ENCODE measurements at places on chromosomes 7 and 10.
A peak's percentile ranks its signal among the peaks of the same experiment; 100 is the strongest.

- peak; percentile 20 for DNase-seq
Observed at GRCh38 chr10:110326351-110327032, 21.8 kb upstream of the SMNDC1 start.

- DNase-seq, result no peak
Observed at GRCh38 chr7:104179178-104179577, 28.6 kb downstream of the ORC5 start.

- DNase-seq, result no peak
Observed at GRCh38 chr10:74669210-74669609, 157.2 kb upstream of the KAT6B start.

DNA sequence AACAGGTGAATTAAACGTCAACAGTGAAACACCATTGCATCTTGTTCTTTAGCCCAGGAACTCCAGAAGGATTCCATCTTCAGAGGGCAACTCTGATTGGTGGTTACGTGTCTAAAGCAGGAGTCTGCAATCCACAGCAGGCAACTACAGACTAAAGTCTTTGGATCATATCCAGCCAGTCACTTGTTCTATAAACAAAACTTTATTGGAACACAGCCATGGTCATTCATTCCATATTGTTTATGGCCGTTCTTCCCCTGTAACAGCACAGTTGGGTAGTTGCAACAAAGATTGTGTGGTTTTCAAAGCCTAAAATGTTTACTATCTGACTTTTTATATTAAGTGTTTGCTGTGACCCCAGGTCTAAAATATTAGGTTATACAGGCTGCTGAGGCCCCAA, 94.7 kb upstream of the IMMP2L start:
- DNase-seq, result no peak

- DNase-seq, result no peak
Observed at GRCh38 chr7:73678862-73679261, 4.4 kb downstream of the DNAJC30 start.

Data from AG09319 (cell line).